HS-27A (cell line): ENCODE measurements at places on chromosomes 7 and 10.
A peak's percentile ranks its signal among the peaks of the same experiment; 100 is the strongest.

- DNase-seq = no peak
Observed at GRCh38 chr7:73727952-73728351, 8.5 kb upstream of the STX1A start.

- peak; percentile 5 for DNase-seq
Observed at GRCh38 chr10:17742918-17743317, 9.1 kb upstream of the TMEM236 start.

DNA sequence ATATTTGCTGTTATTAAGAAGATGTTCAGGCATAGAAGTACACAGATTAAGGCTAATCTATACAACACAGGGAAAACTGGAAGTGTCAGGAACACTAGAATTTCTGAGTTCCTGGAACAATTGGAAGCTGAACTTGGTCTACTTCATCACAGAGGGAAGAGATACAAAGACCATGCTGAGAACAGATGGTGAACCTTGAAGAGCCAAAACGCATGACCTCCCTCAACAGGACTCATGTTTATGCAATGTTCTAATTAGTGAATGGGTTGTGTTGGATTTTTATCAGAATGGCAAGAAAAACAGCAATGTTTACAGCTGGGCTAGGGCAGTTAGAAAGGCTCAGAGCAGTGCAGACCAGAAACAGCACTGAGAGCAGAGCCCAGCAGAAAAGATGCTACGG is 94.9 kb downstream of the SFMBT2 start:
- DNase-seq = no peak

GRCh38 chr7:97006055-97006815 is 882 bp downstream of the DLX6 start:
- no peak for DNase-seq

DNA sequence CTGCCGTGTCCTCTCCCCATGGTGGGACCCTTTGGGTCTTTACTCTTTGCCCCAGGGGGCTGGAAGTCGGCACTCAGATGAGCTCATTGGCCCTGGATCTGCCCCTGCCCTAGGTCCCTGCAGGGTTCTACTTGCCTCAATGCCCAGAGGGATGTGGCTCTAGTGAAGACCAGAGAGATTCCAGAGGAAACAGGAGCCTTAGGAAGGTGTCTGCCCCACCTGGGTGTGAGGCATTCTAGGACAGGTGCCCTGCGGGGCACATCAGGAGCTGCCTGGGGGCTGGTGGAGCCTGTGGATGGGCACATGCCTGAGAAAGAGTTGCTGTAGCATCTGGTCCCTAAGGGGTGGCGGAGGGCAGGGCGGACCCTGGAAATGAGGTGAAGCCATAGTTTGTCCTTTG is 128.6 kb downstream of the ADCY1 start:
- no peak for DNase-seq

DNA sequence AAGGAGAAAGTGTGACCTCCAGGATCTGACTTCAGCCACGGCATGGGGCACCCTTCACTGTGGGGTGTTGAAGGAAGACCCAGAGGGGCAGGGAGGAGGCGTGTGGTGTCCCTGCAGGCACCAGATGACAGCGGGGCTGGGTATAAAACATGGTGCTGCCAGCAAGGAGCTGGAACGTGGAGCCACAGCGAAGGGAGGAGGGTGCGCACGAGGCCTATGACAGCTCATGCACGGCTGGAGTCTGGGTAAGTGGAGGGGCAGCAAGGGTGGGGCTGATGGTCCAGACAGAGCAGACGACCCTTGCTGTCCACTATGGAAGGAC is 27.8 kb upstream of the FOXL3 start:
- DNase-seq = no peak

DNA sequence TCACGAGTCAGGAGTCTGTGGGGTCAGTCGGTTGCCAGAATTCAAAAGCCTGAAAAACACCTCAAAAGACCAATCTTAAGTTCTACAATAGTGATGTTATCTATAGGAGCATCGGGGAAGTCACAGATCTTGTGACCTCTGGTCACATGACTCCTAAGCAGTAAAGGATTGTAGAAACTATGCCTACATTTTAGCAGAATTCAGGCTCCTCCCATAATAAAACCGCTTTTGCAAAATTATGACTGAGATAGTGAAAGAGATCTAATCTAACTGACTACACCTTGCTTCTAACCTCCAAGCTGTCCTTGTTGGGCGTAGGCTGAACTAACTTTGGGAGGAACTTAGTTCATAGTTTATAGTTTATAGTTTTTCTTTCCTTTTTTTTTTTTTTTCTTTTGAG is 16.6 kb downstream of the SSMEM1 start:
- DNase-seq = no peak

DNA sequence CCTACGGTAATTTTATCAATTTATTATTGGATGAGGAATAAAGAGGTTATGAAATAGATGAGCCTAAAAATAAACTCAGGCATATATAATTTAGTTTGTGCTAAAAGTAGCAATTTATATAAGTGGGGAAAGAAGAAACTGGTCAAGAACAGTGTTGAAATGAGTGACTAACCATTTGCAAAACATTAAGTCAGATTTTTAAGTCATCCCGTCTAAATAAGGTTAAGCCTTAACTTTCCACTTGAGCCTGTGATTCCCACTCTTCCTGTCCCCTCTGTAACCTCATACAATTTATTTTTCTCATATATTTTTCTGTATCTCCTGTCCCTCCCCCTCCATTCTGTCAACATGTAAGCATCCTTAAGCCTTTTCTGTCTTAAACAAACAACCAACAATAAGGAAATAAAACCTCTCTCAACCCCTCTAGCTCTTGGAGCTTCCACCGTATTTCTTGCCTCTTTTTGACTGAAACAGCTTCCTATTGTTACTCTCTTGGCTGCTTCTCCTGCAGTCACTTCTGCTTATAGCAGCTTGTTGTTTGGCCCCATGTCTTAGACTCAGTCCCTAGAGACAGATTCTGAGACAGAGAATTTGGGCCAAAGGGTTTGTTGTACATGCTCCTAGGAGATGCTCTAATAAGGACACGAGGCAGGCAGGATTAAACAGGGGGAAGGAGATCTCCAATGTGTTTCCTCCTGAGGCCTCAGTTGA is 109.7 kb downstream of the GNAI1 start:
- no peak for DNase-seq

GRCh38 chr7:12783421-12784095 is 96.1 kb downstream of the ARL4A start:
- DNase-seq = no peak

DNA sequence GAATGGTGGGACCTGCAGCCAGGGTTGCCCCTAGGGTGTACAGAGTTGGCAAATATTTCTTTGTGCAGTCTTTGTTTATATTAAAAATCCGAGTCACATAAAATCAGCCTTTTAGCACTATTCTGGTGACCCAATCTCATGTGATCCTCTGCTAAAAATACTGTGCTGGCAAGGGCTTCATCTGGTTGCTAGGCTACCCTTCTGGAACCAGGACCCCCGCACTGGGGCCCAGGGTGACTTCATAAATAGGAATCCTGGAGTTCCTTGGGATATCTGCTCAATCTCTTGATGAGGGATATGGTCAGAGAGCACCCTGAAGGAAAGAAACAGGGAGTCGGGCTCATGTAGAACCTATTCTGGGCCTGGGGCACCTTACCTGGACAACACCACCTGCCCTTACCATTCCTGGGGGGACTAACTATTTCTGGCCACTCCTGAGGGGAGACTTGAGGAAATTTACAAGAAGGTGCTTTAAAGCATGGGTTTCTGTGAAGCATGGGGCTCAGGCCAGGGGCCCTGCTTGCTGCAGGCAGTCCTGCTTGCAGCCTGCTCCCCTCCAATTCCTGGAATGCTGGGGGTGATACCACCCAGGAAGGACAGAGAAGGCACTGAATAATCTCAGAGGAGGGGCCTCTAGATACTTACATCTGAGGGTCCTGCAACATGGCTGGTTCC is 44.7 kb downstream of the SH2D4B start:
- DNase-seq = no peak

DNA sequence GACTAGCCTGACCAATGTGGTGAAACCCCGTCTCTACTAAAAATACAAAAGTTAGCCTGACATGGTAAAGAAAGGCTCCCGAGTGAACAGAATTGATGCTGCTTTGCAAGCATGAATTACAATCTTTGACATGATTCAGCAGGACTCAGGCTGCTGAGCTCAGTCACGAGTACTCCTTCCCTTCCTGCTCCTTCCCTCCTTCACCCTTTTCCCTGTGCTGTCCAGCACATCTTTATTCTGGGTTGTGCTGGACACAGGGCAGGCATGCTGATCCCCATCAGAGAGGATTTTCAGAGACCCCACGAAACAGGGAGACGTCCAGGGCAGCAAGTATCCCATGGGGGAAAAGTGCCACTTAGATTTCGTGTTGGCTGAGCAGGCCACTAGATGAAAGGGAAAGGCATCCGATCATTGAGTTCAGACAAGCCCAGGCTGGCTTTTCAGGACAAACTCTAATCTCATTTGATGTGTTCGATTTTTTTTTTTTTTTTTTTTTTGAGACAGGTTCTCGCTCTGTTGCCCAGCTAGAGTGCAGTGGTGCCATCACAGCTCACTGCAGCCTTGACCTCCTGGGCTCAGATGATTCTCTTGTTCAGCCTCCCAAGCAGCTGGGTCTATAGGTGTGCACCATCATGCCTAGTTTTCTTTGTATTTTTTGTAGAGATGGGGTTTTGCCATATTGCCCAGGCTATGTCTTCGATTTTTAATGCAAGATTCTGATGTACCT is 36.5 kb downstream of the BAMBI start:
- DNase-seq = no peak

GRCh38 chr10:76982671-76983070 is 654.9 kb downstream of the KCNMA1 start:
- no peak for DNase-seq

GRCh38 chr7:26543340-26543739 is 251.7 kb downstream of the SNX10 start:
- DNase-seq = no peak

GRCh38 chr7:19783541-19783940 is 10.1 kb upstream of the TMEM196 start:
- DNase-seq = no peak

DNA sequence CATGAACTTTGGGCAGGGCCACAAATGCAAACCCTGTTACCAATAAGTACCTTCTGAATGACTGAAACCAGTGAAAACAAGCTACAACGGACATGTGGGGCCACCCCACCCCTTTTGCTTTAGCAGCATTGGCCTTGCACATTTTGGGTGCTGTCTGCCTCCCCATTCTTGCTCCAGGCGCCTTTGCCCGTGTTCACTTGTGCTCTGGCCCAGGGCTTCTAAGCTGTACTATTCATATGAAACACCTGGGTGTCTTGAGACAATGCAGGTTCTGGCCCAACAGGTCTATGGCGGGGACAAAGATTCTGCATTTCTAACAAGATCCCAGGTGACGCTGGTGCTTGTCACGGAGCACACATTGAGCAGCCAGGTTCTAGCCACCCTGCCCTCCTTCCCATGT is 96.5 kb upstream of the SDK1 start:
- no peak for DNase-seq

GRCh38 chr10:24385776-24386175 is 176.8 kb downstream of the KIAA1217 start:
- DNase-seq = no peak

DNA sequence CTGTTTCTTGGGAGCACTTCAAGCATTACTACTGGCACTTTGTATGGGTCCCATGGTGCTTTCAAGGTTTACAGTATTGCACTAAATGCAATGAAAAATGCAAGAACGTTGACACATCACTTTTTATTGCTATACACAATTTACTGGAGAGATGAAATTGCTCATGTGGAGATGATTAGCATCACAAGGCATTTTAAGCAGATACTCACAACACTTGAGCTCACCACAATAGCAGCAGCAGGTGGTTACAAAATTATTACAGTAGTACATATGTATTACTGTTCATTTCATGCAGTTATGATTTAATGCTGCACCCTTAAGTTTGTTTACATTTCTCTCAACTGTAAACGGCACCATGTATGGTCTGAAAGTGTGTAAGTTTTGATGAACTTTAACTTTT is 537.7 kb downstream of the GRM8 start:
- no peak for DNase-seq

DNA sequence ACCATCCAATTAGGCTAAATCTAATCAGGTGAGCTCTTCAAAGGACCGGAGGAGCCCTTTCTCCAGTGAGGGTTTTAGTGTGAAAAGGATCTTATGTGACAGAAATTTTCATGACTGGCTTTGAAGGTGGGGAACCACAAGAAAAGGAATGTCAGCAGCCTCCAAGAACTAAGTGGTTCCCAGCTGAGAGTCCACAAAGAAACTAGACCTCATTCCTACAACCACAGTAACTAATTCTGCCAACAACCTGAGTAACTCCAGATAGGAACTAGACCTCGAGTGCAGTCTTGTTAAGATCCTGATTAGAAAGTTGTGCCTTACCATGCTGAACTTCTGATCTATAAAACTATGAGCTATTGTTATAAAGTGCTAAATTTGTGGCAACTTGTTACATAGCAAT is 51.3 kb downstream of the PCLO start:
- DNase-seq = no peak

DNA sequence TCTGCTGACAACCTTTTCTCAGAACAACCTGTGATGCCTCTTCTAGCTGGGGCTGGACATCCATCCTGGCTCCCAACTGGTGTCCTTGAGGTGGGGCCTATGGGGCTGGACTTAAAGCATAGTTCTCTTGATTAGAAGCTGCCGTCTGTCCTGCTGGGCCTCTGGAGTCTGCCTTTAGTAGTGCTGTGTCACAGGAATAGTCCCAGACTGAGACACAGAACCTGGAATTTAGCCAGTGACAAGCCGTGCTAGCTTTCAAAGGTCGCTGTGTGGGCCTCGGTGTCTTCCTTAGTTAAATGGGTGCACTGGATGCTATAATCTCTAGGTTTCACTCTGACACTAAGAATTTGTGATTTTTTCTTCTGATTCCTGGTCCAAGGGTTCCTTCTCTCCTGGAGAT is 41.2 kb downstream of the GPR141 start:
- no peak for DNase-seq
